ENCODE measurements at places on chromosomes 5 and 9.

- peak; percentile 48 for DNase-seq
Observed at GRCh38 chr9:113376634-113377567, at the start of gene HDHD3. TSS of gene HDHD3 (minus strand) at chr9:113376986. CDS start at chr9:113374354, 2,632 bp downstream.

- no peak for DNase-seq
Observed at GRCh38 chr9:95727947-95728520, 147.5 kb upstream of the ERCC6L2 start.

- no peak for DNase-seq
Observed at GRCh38 chr5:143308731-143309130, 94.8 kb downstream of the NR3C1 start.

- DNase-seq: no peak
Observed at GRCh38 chr5:82925061-82925411, 152.2 kb downstream of the TMEM167A start.

GRCh38 chr5:69329905-69330489 lies 2.6 kb downstream of the CCDC125 start:
- no peak for DNase-seq

DNA sequence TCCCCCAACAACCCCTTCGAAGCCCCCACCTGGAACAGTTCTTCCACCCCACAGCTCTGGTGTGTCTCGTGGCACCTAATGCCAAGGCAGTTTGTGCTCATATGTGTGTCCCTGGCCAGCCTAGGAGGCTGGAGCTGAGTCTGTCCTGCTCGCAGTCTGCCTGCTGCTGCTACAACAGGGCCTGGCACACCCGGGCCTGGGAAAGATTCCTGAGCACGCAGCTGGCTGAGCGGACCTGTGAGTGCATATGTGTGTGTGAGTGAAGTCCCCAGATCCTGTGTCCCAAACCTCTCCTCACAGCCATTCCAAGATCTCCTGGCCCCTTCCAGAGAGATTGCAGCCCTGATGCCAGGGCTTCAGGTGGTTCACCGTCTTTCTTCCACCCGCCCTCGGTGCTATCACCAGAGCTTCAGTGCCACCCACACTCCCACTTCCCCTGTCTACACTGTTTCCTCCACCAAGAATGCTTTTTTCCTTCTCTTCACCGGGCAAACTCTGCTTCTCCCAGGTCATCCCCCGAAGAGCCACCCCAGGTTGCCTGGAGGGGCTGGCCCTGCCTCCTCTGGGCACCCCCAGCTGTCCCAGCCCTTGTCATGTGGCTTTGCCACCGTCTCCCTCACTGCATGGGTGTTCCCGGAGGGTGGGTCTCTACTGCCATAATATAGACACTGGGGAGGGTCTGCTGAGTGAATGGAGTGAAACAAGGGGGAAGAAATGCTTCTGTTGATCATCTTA lies 28.4 kb downstream of the LMX1B start:
- no peak for DNase-seq
